ENCODE measurements at places on chromosomes 1 and 21.

GRCh38 chr21:35833991-35834390, 226.3 kb downstream of the SETD4 start:
- no peak for DNase-seq

- DNase-seq, result no peak
Measured at GRCh38 chr1:208242146-208242545, 2.0 kb downstream of the PLXNA2 start.

- DNase-seq, result no peak
Measured at GRCh38 chr1:246809473-246809872, 85.3 kb downstream of the SCCPDH start.

- no peak for DNase-seq
Measured at GRCh38 chr1:3419415-3420204, 34.9 kb upstream of the ARHGEF16 start.

- DNase-seq, result no peak
Measured at GRCh38 chr21:16330908-16331268, 601.1 kb downstream of the USP25 start.

DNA sequence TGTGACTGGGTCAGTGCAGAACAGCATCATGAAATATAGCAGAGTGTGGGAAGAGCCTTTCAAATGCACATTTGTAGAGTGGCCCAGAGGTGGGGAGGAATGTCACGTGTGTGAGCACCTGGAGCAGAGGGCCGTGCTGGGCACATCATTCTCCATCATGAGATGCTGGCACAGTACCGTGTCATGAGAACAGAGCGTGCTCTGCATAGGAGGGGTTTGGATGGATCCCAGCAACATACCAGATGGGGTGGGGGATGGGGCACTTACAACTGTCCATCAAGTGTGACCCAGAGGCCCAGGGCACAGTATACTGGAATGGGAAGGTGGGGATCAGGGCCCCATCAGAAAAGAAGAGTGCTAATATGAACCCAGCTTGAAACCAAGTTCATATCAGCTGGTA, 182.0 kb downstream of the LMX1A start:
- DNase-seq, result no peak

GRCh38 chr1:240524356-240525069, 87.4 kb downstream of the GREM2 start:
- DNase-seq, result no peak

- DNase-seq, result no peak
Measured at GRCh38 chr1:83693427-83694126, 305.4 kb downstream of the TTLL7 start.

GRCh38 chr1:156578055-156578454, 1.5 kb upstream of the TTC24 start:
- DNase-seq, result no peak

DNA sequence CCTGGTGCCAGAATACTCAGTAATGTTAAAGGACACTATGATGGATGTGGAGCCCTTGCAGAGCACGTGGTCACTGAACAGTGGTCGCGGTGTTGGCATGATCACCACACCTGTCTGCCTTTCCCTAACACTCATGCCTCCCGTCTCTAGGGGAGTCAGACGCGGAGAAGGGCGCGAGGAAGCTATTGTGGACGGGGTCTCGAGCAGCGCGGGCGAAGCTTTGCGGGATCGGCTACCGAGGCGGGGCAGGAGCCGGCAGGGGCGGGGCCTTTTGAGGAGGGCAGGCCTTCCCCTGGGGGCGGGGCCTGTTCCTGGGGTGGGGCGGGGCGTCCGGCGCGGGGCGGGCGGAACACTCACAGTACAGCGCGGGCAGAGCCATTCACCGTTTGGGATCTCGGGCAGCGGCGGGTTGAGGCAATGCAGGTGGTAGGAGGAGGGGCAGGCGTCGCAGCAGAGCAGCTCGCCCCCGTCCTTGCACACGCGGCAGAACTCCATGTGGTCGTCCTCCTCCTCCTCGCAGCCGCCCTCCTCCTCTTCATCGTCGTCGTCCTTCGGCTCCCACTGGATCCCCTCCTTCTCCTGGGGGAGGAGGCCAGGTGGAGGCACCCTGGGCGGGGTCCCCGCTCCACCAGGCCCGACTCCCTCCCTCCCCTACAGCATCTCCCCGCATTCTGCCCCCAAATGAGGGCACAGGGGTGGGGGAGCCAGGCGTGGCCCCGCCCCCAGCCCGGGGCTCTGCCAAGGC, 31.5 kb downstream of the CHD5 start:
- peak; percentile 79 for DNase-seq

DNA sequence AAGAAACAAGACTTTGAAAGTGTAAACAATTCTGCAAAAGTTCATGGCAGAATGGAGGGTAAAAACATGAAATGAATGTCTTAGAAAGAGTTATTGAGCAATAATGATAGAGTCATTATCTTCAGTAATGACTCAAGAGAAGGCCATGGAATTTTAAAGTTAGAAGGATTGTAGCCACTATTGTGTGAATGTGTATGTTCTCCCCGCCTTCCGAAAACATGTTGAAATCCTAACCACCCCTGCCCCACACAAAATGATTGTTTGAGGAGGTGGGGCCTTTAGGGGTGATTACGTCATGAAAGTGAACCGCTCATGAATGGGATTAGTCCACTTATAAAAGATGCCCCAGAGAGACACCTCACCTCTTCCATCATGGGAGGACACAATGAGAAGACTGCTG, 93.8 kb upstream of the CCDC190 start:
- DNase-seq, result no peak

GRCh38 chr1:60573726-60574409, 500.3 kb upstream of the C1orf87 start:
- DNase-seq, result no peak

DNA sequence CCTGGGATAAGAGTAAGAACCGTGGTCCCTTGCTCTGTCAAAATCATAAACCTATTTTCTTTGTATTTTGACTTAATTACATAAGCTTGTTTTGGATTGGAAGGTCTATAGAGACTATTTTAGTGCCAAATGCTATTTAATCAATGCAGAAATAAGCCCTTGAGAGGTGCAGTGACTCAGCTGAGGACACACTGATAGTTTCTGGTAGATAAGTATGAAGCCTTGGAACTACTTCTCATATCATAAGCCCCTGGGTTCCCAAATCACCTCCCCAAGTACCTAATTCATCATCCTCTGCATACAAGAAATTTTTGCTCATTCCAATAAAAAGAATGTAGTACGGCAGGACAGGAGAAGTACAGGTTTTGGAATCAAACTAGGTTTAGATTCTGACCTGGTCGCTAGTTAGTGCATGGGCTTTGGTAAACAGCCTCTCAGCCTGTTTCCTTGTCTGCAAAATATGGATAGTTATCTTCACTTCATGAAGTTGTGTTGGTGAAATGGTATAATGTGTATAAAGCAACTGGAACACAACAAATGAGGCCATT, 3.3 kb upstream of the CD55 start:
- no peak for DNase-seq

DNA sequence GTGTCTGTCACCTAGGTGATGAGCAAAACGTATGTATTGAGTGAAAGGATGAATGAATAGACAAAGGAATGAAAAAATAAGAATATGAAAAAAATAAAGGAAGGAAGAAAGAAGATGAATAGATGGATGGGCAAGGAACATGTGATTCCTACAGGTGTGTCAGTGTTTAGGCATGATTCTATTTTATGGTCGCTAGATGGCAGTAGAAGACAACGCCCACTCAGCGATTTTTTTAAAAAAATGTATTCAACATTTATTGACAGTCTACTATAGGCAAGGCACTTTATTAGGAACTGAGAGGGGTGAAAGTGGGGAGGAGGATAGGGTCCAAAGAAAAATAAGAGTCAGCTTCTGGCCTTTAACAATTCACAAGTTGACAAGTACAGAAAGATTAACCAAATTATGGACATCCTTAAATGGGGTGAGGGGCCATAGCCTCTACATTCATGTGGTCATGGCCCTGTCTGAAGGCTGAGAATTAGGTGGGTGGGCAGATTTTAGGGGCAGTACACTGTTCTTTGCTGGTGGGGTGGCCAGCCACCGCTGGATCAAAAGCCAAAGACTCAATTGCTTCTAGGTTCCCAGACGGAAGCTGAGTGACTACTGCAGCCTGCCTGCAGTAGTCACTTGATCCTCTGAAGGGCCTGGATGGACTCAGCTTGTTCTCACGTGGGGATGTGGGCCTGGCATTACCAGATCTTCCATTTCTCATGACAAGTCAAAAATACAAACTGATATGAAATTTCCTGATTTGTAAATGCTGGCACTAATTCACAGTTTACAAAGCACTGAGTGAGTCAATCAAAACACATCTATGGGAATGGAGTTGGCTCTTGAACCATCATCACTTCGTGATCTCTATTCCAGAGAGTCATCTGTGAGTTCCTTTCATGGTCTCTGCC, 83.9 kb downstream of the FASLG start:
- no peak for DNase-seq

- no peak for DNase-seq
Measured at GRCh38 chr1:31529999-31530684, 46.2 kb upstream of the TINAGL1 start.

DNA sequence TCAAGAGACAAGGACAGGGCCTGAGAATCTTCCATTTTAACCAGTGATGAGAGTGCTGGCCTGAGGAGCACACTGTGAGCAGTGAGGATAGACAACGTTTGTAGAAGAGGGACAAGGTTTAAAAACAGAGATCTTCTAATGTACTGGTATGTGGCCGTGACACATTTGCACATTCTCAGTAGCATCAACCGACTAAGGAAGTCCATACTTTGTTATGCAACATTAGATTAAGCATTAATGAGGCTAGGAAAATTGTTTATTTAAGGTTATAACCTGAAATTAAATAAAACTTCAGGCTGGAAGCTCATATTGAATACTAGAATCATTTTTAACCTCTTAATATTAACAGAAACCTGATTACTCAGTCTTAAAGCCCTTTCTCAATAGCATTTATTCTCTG, 99.0 kb downstream of the SLC45A1 start:
- DNase-seq, result no peak

DNA sequence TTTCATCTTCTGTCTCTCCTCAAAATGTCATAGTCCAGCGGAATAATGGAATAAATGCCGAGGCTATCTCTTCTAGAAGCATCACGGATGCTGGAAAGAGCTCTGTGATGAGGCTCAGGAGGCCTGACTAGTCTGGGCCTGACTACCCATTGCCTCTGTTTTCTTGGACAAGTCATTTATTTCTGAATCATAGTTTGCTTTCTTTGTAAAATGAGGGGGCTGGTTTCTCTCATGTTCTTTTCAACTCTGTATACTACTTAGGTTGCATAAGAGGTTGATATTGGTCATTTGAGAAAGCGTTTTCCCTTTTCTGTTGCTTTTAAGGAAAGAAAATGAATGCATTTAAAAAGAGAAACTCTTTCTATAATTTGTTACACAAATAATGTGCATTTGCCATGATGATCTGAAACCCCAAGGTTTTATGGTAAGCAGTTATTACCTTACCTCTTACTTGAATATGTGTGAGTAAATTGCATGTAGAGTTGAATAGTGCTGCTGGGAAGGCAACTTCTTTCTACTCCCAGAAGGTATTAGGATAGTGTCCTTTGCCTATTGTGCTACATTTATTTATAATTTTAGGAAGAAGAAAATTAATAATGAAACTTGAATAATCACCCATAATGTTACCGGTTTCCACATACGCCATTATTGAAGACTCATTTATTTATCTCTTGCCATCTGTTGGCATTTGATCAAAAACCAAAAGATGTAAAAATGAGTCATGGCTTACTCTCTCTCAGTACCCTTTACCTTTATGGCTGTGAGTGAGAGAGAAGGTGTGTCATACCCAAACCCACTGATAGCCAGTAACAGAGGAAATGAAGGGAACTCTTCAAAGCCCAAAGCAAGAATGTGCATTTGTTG, 179.1 kb downstream of the FASLG start:
- DNase-seq, result peak; percentile 9

DNA sequence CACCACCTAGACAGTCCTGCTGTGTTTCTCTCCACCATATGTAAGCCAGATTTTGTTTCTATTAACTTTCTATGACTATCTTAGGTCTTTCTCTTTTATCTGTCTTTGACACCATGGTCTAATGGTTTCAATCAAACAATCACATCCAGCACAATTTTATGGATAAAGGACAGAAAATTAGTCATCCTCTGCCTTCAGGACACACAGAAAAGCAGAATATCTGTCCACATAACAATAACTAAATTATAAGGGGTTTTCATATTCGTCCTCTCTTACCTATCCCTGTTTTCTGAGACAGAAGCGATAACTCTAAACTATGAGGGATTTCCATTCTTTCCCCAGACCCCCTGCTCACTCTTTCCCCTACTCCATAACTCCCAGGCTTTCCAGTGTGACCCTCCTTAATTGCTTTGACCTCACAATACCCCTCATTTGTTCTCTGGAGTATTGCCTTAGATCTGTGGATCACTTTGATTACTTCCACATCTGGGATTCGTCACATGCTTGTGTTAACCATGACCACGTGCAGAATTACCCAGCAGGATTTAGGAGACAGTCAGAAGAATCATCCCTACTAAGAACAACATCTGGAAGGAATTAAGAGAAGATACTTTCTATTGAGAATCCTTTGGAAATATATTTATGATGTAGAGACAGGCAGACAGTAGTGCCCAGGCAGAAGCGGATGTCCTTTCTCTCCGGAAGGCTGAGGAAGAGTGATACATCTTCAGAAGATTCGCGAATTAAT, 108.2 kb upstream of the GREM2 start:
- no peak for DNase-seq

GRCh38 chr1:47403321-47403910, 12.7 kb upstream of the FOXE3 start:
- no peak for DNase-seq

DNA sequence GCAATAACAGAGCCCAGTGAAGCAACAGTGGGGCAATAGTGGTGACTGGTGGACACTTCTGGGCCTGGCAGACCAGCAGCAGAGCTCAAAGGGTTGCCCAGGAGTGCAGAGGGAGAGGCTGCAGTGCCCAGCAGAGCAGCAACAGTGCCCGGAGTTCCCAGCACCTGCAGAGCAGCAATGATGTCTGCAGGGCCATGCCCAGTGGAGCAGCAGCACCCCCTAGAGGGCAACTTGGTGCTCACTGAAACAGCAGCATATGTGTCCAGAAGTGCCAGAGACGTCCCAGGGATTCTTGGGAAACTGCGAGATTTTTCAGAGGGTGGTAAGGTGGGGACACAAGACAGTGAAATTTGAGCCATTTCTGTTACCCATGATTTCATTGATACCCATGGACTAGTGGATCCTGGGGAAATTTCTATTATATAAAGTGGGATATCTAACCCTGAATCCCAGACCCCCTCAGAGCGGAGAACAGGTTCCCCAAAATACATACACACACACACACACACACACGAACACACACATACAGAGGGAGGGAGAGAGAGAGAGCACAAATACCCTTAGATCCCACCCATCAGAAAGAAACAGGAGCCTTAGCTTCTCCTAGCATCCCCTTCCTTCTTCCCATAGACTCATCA, 156.9 kb upstream of the GJB5 start:
- DNase-seq, result peak; percentile 74

DNA sequence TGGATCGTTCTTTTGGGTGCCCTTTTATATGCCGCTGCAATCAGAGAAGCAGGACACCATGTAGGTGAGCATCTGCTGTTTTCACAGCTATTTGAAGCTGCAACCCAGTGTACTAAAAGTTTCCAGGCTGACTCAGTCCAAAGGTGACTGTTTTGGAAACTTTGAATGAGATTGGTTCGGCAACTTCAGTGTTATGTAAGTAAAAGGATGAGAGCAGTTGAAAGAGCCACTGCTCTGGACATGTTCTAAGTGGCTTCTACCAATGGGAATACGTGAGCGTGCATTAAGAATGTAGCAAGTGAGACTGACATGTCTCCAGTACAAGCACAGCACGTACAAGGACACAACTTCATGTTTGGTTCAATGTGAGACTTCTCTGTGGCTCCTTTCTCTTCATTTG, 55.6 kb downstream of the DDR2 start:
- DNase-seq, result no peak

- DNase-seq, result no peak
Measured at GRCh38 chr1:188641566-188642211, 1812.9 kb downstream of the PLA2G4A start.

GRCh38 chr1:104973516-104973915, 1223.8 kb downstream of the AMY1C start:
- no peak for DNase-seq
